ENCODE measurements at places on chromosomes 4 and X.
A peak's percentile ranks its signal among the peaks of the same experiment; 100 is the strongest.

GRCh38 chr4:10032625-10033024 is 11.3 kb upstream of the SLC2A9 start:
- DNase-seq: no peak

- no peak for DNase-seq
Measured at GRCh38 chr4:52201715-52202114, 150.6 kb downstream of the SPATA18 start.

DNA sequence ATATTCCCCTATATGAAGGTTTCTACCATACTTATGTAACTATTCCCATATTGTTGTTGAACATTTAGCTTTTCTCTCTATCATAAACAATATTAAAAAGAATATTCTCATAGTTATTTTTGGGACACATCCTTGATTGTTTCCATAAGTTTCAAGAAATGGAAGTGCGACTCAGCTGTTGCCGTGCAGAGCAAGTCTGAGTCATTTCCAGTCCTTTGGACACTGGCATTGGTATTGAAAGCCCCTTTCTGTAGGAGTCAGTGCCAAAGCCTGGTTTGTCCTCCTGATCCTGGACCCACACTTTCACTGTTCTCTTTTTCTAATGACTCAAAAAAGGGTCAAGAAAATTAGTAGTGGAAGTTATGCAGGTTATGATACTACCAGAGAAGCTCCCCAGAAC is 108.3 kb upstream of the DIAPH2 start:
- no peak for DNase-seq

DNA sequence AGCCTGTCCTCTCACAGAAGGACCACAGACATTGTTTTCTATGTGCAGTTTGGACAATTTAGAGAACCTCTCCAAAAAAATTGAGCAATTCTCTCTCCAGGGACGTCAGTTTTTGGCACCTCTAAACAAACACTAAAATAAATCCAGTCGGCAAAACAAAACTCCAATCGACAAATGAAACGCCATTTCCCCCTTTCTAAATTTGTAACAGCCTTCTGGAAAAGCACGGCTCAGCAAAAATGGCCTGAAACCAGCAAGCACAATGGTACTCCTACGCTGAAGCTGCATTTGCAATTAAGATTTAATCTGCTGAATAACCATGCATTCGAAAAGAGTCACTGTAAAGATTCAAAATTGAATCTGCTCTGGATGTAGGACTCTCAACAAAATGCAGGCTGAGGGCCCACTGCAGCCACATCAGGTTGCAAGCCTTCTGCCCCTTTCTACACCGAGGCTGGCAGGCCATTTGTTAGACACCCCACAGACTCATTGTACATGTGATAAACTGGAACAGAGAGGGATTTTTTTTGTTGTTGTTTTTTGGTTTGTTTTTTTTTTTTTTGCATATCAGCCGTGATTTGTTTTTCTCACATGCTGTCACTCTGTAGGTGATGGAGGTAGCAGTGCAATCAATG is 79.9 kb upstream of the MAP3K15 start:
- DNase-seq: no peak

- no peak for DNase-seq
Measured at GRCh38 chr4:8648296-8648695, 55.7 kb downstream of the CPZ start.

GRCh38 chrX:112056886-112057285 is 25.7 kb downstream of the TRPC5 start:
- no peak for DNase-seq

- no peak for DNase-seq
Measured at GRCh38 chr4:176896211-176896610, 103.5 kb upstream of the VEGFC start.

- no peak for DNase-seq
Measured at GRCh38 chrX:31323658-31324057, 251.8 kb upstream of the FTHL17 start.

GRCh38 chr4:22238742-22239141 is 277.1 kb downstream of the ADGRA3 start:
- DNase-seq: no peak

- no peak for DNase-seq
Measured at GRCh38 chr4:27096142-27096824, 235.6 kb downstream of the STIM2 start.

- DNase-seq: no peak
Measured at GRCh38 chrX:46263494-46263893, 281.7 kb downstream of the ZNF674 start.

GRCh38 chr4:161907590-161907955 is 256.2 kb downstream of the FSTL5 start:
- DNase-seq: no peak

- DNase-seq: no peak
Measured at GRCh38 chr4:56748271-56748670, 67.2 kb upstream of the HOPX start.

- no peak for DNase-seq
Measured at GRCh38 chrX:150438165-150438564, 75.0 kb downstream of the MAMLD1 start.

DNA sequence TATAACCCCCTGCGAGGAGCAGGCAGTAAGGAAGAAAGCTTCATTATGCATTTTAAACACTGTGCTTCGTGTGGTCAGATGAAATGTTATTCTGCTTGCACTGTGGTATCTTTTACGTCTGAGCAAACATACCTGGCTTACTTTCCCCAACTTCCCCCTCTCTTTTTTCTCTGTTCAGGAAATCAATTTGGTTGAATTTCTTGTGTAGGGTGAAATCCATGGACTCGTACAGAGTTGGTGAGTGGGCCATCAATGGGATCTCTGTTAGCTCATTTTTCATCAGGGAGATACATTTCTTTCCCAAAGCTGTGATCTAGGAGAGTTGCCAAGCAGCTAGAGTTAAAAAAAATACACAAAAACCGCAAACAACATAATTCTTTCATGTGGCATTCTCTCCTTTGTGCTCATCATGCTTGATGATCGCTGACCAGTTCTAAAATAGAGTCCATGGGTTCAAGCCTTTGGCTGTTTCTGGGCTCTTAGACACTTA is 98.5 kb downstream of the FRAS1 start:
- DNase-seq: no peak

GRCh38 chr4:99436976-99437722 is 2.0 kb upstream of the ADH7 start:
- no peak for DNase-seq

DNA sequence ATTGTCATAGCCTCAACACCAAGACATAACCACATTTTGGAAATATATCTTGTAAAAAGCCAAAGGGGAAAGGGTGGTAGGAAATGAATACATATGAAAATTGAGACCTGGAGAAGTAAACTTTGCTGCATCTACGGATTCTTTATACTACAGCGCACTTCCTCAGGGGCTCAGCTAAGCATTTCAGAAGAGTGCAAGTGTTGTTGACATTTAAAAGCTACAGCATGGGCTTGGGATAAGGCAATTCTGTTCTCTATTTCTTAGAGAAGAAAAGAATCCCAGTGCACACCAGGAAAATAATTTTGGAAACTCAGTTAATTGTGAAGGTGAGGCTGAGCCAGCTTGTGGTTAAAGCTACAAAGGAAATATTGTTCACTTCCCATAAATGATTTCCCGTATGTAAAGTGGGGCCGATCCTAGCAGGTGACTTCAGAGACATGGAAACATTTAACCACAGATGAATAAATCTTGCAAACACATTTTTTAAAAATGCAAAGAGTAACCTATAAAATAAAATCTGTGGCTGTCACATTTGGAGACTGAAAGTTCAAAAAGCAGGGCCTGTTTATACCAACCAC is 12.6 kb upstream of the GBA3 start:
- no peak for DNase-seq

- DNase-seq: no peak
Measured at GRCh38 chr4:62526671-62527070, 1326.5 kb downstream of the ADGRL3 start.

- no peak for DNase-seq
Measured at GRCh38 chr4:85149676-85150075, 183.2 kb upstream of the WDFY3 start.

- DNase-seq: no peak
Measured at GRCh38 chrX:2134782-2135181, 366.0 kb downstream of the DHRSX start.

DNA sequence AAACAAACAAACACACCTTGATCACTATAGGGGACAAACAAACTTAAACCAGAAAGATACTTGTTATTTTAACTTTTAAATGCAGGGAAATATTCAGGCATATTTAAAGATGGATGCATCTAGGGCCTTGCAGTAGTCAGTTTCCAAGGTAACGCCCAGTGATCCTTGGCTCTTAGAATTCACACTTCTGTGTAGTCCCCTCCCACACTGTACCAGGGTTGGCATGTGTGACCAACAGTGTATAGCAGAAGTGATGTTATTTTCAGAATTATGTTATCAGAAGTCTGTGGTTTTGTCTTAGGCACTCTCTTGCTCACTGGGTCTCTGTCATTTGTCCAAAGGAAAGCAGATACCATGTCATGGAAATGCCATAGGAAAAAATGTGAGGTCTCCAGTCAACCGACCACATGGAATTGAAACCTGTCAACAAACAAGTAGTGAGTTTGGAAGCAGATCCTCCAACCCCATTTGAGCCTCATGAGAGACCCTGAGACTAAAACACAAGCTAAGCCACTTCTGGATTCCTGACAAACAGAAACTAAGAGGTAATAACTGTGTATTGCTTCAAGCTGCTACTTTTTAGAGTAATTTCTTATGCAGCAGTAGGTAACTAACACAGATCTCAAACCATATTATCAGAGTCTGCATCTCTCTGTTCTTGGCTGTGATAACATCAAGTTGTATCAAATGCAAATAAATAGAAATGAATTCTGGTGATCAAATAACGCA is 670.3 kb downstream of the KCTD8 start:
- no peak for DNase-seq

DNA sequence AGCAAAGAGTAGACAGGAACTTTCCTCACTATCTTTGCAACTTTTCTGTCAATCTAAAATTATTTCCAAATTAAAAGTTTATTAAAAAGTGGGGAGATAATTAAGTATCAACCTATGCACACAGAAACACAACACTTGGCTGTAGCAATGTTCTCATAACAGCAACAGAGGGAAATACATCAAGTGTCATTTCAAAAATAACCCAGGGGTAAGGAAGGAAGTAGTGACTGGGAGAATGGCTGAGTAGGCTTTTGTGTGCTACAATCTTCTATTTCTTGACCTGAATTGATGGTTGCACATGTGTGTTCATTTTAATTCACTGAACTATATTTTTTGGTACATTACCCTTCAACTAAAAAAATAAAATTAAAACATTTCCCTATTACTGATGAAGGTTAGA is 67.5 kb downstream of the ABCG2 start:
- DNase-seq: no peak

- peak; percentile 10 for DNase-seq
Measured at GRCh38 chrX:70196961-70197720, 19.9 kb downstream of the DGAT2L6 start.

GRCh38 chr4:73705056-73705432 is 35.3 kb upstream of the CXCL8 start:
- no peak for DNase-seq

DNA sequence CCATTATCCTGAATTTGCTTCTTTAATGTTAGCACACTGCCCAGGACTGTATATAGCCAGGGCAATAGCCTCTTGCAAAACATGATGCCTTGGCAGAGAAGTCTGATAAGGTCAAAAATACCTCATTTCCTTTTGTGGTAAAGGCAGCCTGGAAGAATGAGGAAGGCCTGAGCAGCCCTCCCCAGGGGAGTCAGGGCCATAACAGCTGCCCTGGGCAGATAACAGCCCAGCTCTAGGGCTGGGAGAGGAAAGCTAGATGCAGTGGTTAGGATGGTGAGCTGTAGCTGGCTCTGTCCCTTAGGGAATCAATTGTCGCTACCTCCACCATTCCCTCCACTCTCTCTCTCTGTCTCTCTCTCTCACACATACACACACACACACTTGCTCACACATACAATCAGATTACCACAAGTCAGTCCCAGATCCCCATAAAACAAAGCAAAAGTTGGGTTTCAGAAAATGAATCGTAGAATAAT is 29.2 kb downstream of the EFHC2 start:
- DNase-seq: no peak

GRCh38 chr4:142416121-142416520 is 430.0 kb downstream of the INPP4B start:
- DNase-seq: no peak

- DNase-seq: peak; percentile 1
Measured at GRCh38 chr4:116358633-116359222, 726.6 kb downstream of the TRAM1L1 start.

DNA sequence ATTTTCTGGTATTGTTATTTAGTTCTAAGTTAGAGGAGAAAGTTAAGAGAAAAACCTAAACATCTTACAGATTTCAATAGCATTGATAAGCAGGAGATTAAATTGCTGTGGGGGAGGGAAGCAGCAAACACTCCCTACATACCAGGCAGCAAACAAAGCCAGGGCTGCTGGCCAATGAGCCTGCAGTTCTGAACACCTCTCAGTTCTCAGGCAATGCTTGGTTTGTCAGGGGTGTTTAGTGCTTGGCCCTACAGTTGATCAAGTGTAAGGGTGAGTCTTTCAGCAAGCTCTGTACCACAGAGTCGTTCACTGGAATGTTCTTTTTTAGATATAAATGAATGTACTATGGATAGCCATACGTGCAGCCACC is 38.6 kb downstream of the EGFL6 start:
- no peak for DNase-seq

DNA sequence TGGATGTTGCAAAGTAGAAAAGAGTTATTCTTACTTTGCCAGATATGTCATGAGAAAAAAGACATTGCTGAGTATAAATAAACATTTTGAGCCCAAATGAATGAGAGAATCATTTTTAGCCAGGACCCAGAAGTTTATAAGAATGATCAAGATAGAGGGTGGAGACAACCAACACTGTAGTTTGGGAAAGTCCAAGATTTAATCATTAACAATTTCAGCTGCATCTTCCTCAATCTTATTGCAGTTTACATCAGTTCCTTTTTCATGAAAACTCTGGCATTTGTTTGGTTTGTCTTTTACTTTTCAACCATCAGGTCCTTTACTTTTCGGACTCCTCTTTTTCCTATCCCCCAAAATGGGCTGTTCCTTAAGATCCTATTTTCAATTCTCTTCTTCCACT is 645.9 kb downstream of the ANKRD50 start:
- no peak for DNase-seq

- peak; percentile 0 for DNase-seq
Measured at GRCh38 chrX:139559383-139560042, 29.0 kb downstream of the F9 start.

- no peak for DNase-seq
Measured at GRCh38 chr4:10180927-10181744, 64.5 kb upstream of the WDR1 start.

GRCh38 chr4:37891260-37892159 is 626 bp downstream of the TBC1D1 start:
- DNase-seq: no peak

All from NCI-H2171 (cell line).